Cortex of kidney (tissue), 1 donor: ENCODE measurements at places on chromosomes 5 and 9.

GRCh38 chr9:16964228-16964627 is 93.8 kb upstream of the BNC2 start:
- no peak for DNase-seq

GRCh38 chr5:29296548-29296947 is 1896.9 kb upstream of the CDH6 start:
- DNase-seq: no peak

DNA sequence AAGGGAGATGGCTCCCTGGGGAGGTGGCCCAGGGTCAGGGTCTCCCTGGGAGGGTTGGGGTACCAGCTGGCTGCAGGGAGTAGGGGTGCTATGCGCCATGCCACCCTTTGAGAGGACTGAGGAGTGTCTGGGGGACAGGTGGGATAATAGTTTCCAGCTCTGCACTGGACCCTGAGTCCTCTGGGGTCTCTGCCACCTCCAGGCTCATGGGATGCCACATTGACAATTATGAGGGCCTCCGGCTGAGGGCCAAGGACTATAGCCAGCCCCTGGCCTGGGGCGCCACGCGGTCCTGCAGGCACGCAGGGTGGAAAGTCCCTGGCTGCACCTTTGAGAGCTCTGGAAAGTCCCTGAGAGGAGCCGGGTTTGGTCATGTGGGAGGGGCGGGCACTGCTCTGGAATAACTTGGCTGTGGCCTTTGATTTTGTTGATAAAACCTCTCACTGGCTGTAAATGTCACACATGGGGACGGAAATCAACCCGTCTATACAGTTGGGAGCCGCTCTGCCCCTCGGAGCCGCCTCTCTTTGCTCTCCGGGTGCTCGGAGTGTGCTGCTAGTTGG is 16.0 kb downstream of the TRAF2 start:
- no peak for DNase-seq

DNA sequence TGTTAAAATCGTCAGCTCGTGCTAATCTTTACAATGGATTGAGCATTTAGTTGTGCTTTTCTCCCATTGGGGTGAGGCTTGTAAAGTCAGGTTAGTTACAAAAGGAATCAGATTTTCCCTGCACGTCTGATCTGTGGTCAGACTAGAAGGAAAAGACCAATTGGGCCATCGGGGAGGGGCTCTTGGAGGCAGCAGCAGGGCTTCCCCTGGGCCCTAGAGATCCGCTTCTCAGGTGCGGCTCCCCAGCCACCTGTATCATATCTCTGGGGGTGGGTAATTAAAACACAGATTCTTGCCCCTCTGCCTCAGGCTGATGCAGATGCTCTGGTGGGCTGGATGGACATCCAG is 200.3 kb downstream of the HSPA4 start:
- DNase-seq: no peak

DNA sequence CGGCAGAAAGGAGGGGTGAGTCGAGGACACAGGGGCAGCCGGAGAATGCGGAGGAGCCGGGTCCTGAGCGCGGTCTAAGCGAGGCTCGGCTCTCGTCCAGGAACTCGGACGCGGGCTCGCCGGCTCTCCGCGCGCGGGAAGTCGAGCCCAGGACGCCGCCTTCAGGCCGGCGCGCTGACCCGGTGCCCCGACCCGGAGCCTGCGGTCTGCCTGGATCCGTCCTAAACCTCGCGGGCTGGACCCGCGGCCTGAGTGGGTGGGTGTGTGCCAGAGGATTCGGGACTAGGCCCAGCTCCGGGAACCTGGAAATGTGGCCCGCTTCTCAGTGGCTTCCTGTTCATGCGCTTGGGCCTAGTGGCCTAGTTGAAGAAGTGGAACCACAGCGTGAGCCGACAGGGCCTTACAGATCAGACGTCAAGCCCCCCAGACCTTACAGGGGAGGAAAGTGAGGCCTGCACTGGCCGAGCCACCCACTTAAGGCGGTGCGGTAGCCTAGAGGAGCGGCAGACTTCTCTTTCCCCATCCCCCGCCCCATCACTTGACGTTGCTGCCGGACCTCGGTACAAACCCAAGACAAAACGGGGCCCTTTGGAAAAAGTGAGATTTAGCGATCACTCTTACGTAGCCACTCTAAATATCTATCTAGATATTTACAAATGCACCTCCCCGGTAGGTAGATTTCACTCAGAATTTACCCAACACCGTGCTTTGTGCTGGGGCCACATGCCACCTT is 1.2 kb downstream of the CDKN2B-AS1 start:
- DNase-seq: no peak

- DNase-seq: no peak
These were observed 1075.9 kb downstream of the NR2F1-AS1 start for GRCh38 chr5:92505145-92505544.

GRCh38 chr9:6842584-6842947 is 84.8 kb downstream of the KDM4C start:
- no peak for DNase-seq

DNA sequence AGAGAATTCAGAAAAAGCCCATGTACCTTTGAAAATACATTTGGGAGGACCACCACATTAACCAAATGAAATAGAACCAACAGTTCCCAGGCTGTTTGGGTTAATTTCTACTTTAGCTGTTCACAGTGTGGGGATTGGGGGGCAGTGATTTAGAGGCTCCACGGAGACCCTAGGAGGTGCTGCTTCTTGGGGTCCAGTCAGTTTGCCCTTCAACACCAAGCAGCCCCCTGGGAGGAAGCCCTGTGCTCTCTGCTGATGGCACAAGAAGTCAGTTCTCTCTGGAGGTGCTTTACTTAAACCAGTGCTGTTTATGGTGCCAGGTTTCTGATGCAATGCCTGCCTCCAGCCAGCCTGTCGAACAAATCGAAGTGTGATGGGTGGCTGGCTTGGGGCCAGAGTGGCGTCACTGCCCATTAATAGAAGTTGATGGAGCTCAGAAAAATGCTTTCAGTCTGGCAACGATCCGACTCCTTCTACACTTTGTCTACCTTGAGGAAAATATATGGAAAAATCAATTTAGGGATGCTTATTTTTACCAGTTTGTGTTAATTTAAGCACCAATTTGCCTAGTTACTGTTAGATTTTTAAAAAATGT is 134.0 kb downstream of the SNX18 start:
- no peak for DNase-seq

GRCh38 chr9:123482295-123482968 is 126.4 kb downstream of the CRB2 start:
- DNase-seq: no peak

DNA sequence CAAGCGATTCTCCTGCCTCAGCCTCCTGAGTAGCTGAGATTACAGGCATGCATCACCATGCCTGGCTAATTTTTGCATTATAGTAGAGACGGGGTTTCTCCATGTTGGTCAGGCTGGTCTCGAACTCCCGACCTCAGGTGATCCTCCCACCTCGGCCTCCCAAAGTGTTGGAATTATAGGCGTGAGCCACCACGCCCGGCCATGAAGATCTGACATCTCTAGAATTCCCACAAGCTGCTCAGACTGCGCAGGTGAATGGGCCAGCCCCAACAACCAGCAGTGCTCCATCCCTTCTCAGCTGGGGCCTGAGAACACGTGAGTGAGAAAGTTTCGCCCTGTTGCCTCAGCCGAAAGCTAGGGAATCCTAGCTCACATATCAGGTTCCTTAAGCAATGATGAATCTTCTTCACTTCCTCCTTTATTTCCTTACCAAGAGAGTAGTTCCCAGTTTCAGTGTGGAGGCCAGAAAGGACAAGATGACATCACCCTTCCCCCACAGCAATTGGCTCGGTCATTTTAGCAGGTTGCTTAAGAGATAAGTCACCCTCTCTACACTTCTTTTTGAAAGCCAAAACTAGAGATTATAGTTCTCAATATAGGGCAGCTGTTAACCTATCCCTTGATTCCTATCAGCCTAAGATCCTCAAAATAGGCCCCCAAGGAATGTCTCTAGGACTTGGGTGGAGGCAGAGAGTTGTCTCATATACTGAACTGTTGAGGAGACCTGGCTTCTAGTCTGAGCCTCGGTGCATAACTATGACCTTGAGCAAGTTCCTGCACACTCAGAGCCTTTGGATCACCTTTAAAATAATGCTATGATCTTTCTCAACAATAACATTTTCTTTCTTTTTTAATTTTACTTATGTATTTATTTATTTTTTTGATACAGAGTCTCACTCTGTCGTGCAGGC is 23.9 kb upstream of the PPP2CA start:
- DNase-seq: no peak

GRCh38 chr9:71819115-71819739 is 50.9 kb upstream of the CEMIP2 start:
- no peak for DNase-seq

- DNase-seq: no peak
These were observed 20.4 kb downstream of the DDX4 start for GRCh38 chr5:55758231-55758630.

GRCh38 chr5:23353286-23353685 is 154.1 kb upstream of the PRDM9 start:
- no peak for DNase-seq

- DNase-seq: no peak
These were observed 1.8 kb downstream of the MRPS2 start for GRCh38 chr9:135502168-135502872.

- DNase-seq: no peak
These were observed 489.0 kb downstream of the NTRK2 start for GRCh38 chr9:85158512-85158911.

- DNase-seq: no peak
These were observed 301.1 kb downstream of the FAM170A start for GRCh38 chr5:119930490-119930889.

DNA sequence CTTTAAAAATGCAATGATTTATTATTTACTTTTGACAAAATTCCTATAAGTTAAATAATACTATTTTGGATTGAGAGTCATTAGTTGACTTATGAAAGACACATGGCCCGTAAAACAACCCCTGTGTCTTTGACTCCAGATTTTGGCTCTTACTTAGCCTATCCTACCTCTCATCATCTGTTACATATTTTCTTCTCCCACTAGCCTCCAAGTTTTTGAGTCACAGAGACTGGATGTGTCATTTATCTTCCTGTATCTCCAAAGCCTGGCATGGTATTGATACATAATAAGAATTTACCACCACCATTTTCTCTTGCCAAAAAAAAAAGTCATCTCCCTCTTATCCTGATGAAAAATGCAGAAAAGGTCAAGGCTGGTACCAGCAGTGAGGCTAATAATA is 99.9 kb downstream of the GABRB2 start:
- DNase-seq: no peak

DNA sequence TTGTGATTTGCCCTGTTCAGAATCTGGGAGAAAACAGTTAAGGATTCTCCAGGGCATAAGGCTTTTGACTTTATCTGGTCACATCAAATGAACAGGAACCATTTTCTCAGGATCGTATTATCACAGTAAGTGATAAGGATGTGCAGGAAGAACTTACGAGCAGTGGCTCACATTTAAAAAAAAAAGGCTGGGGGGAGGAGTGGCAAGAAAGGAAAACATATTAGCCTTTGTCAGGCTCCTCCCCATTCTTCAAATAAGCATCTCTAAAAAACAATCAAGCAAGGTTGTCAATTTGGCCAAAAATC is 234.3 kb upstream of the TMEM161B start:
- DNase-seq: no peak

DNA sequence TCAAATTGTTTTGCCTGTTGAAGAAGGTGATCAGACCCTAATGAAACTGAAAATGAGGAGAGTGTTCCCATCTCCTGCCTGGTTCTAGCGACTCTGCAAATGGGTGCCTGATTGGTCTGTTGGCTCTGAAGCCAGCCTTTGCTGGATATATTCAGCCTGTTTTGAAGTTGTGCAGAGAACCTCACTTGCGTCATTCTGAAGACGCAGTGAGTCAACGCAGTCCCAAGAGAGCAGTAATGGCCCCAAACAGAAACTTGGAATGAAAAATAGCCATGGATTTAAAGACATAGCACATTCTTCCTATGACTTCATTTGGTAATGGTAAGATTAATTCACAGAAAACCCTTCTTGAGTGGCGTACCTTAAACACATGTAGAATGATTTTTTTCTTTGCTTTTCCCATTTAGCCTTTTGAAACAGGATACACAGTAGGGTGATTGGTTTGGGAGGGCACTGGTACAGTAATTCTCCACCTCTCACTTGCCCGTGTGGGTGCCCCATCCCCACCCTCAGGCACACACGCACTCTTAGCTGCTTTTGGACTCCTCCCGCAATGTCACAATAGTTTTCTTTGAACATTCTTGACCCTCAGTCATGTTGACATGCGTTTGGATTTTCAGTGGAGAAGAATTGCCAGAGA is 54.1 kb upstream of the ABL1 start:
- DNase-seq: no peak

- DNase-seq: no peak
These were observed 133.7 kb upstream of the FBXL17 start for GRCh38 chr5:108515517-108516105.

DNA sequence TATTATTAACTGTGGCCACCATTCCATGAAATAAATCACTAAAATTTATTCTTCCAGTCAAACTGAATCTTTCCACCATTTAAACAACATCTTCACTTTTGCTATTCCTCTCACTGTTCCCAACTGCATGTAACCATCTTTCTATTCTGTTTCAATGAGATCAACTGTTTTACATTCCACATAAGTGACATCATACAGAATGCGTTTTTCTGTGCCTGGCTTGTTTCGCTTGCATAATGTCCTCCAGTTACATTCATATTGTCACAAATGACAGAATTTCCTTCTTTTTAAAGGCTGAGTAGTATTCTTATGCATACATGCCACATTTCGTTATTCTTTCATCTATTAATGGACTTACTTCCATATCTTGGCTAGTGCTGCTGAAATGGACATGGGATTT is 738.2 kb downstream of the SEMA5A start:
- no peak for DNase-seq

DNA sequence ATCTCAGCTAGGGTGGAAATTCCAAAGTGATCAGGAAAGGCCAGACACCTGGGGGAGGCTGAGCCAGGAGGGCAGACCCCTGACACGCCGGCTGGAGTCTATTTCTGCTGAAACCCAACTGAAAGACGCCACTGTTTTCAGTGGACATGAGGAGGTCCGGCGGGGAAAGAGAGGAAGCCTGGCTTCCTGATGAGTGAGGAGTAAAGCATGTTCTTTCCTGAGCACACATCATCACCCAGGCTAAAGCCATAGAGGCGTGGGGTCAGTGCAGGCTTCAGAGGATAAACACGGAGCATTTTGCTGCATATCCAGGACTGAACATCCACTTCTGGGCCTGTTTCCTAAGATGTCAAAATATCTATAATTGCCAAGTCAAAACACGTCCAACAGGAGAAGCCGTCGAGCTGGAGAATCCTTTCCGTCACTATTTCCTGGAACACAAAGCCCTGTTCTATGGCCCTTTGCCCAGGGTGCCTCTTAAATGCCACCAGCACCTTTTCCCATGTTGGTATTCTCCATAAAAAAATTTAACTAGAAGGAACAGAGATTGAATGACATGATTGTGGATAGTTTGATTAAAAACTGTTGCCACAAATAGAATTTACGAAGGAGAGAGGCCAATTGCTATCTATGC is 597.9 kb upstream of the ADAMTS16 start:
- no peak for DNase-seq

- DNase-seq: no peak
These were observed 32.3 kb downstream of the OLFML2A start for GRCh38 chr9:124809211-124809610.
